ENCODE measurements at places on chromosomes 12 and 14.

DNA sequence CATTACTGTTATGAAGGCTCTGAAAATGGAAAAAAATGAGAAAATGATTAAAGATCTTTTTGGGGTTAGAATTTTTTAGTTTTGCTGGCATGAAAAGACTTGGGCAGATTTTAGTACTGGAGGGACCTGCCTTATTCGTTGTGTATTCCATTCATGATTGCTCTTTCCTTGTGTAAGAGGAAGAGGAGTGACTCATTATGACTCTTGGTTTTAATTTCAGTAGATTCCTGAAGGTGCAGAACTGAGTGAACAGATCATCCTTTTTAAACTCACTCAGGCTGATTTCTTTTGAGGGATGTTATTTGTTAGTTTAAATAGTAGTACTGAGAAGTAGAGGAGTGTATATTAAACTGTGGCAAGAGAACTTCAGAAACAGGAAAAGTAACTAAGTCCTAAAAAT, 41.6 kb downstream of the AKAP6 start:
- no peaks in the 10 kb centered on the region for H3K36me3 ChIP-seq
- no peak overlapping the region for H3K4me3 ChIP-seq
- no peaks in the 10 kb centered on the region for H3K27me3 ChIP-seq
- no peak overlapping the region for H3K27ac ChIP-seq
- DNase-seq = no peak
- H3K4me1 ChIP-seq = no peaks in the 10 kb centered on the region

GRCh38 chr12:110744601-110745264, 2.0 kb upstream of the PPP1CC start:
- no peak for DNase-seq
- no peaks in the 10 kb centered on the region for H3K36me3 ChIP-seq
- H3K27me3 ChIP-seq = no peaks in the 10 kb centered on the region
- H3K4me3 ChIP-seq = no peak overlapping the region
- H3K27ac ChIP-seq = no peak overlapping the region
- peaks cover 42% of the 10 kb centered on the region for H3K4me1 ChIP-seq

- DNase-seq = no peak
- no peak overlapping the region for H3K27ac ChIP-seq
- no peaks in the 10 kb centered on the region for H3K27me3 ChIP-seq
- H3K36me3 ChIP-seq = no peaks in the 10 kb centered on the region
- no peak overlapping the region for H3K4me3 ChIP-seq
Observed at GRCh38 chr12:130246560-130246959, 84.3 kb downstream of the FZD10 start.

DNA sequence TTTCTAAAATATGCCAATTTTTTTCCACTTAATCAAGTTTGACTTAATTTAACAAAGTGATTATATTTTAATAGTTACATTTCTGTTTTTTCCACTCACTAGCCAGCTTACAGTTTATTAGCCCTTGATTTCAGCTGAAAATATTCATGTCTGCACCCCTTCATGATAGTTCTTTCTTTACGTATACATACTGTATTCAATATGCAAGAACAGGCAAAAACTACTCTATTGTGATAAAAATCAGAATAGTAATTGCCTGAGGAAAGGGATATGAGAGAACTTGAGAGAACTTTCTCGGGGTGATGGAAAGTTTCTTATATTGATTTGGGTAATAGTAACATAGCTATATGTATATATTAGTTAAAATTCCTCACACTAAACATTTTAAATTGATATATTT, 17.4 kb upstream of the PSMA6 start:
- no peak overlapping the region for H3K27ac ChIP-seq
- H3K27me3 ChIP-seq = no peaks in the 10 kb centered on the region
- H3K36me3 ChIP-seq = peaks cover 16% of the 10 kb centered on the region
- no peaks in the 10 kb centered on the region for H3K4me1 ChIP-seq
- no peak overlapping the region for H3K4me3 ChIP-seq

DNA sequence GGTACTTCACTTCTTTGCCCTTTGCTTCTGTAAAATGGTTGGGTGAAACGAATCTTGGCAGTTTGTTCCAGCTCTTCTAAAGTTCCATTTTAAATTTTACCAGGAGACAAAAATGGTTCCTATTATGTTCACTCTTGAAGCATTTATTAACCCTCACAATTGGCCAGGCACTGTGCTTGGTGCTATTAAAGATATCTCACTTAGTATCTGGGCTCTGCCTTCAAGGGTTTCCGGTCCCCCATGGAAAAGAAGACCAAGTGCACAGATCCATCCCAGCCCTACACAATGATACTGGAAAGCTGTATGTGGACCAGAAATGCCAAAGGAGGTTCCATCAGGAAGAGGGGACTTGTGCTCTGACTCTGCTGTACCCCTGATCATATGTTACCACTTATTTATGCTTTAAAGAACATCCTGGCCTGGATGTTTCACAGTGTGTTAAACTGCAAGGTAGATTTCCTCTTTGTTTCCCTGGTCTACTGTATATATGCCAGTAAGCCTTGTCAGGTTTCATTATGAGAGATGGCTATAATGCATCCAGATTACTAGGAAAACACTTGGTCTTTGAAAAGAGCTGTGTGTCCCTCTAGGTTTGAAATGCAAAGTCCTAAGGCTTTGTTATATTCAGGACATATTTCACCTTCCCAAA, 154.8 kb downstream of the PRKCH start:
- H3K27me3 ChIP-seq = no peaks in the 10 kb centered on the region
- H3K4me1 ChIP-seq = peaks cover 4% of the 10 kb centered on the region
- no peaks in the 10 kb centered on the region for H3K36me3 ChIP-seq
- peak overlapping the region; percentile 82 for H3K27ac ChIP-seq

DNA sequence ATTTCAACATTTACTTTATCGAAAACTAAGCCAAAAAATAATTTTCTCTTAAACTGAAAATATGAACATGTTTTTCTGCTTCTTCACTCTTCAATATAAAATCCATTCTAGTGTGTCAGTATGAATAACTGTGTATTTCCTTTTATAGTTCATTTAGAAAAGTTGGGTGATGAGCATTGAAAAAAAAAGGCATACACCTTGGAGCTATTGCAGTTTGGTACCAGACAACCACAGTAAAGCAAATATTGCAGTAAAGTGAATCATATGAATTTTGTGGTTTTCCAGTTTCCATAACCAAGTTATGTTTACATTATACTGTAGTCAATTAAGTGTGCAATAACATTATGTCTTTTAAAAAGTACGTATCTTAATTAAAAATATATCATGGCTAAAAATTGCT, 195.0 kb upstream of the FOXG1 start:
- no peak overlapping the region for H3K27ac ChIP-seq
- no peaks in the 10 kb centered on the region for H3K36me3 ChIP-seq
- H3K4me1 ChIP-seq = no peaks in the 10 kb centered on the region
- no peak for DNase-seq
- no peak overlapping the region for H3K4me3 ChIP-seq
- no peaks in the 10 kb centered on the region for H3K27me3 ChIP-seq

DNA sequence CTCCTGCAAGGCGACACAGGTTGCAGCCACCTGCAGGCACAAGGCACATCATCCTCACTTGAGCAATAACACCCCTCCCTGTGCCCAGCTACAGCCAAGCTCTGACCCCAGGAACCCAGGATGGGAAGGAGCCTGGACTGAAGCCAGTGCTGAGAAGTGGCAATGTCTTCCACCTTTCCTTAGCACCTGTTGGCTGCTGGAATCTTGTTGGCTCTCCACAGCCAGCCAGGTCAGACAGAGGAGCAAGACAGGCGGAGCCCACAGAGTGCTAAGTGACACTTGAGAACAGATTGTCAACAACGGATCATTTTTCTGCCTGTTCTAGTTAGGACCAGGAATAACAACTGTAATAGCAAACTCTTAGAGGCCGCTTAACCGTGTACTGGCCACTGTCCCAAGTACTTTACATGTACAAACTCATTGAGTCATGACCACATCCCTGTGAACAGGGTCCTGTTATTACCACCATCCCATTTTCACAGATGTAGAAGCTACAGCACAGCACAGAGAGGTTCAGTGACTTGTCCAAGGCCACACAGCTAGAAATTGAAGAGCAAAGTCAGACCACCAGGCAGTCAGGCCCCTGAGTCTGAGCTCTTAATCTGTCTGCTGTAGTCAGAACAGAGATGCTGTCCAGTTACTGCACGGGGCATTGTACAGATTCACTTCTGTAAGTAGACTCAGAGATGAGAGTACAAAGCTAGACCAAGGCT, 45.6 kb downstream of the RNFT2 start:
- no peaks in the 10 kb centered on the region for H3K27me3 ChIP-seq
- H3K36me3 ChIP-seq = no peaks in the 10 kb centered on the region
- no peak overlapping the region for H3K27ac ChIP-seq
- no peaks in the 10 kb centered on the region for H3K4me1 ChIP-seq
- no peak for DNase-seq
- H3K4me3 ChIP-seq = no peak overlapping the region

DNA sequence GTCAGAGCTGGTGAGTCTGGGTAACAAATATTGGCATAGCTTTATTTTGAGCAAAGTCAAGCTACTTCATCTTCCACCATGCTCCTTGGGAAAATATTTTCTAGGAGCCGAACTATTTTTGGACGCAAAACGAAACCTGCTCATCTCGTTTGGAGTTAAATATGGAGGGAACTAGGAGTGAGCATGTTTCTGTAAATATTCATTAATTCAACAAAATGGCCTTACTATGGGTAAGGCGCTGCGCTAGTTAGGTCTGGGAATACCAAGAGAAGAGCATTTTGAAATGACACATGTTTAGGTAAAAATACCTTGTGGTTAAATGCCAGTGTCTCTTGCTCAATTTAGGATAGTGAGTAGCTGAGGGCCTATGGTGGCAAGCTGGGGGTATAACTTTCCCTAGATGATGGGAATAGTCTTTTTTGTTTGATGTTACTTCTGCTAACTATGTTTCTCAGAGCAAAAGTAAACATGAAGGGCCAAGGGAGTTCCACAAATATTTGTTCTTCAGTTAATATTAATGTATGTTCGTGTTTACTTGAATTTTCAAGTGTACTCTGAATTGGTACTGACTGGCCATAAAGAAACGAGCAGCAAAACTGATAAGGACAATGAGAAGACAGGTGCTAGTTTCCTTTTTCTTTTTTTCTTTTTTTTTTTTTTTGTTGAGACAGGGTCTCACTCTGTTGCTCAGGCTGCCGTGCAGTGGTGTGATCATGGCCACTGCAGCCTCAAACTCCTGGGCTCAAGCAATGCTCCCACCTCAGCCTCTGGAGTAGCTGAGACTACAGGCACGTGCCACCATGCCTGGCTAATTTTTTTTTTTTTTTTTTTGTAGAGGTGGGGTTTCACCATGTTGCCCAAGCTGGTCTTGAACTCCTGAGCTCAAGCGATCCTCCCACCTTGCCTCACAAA, 77.7 kb downstream of the MAP1LC3B2 start:
- H3K27ac ChIP-seq = peak overlapping the region; percentile 39
- H3K4me3 ChIP-seq = no peak overlapping the region

GRCh38 chr12:32997471-32997870, 100.9 kb upstream of the PKP2 start:
- H3K36me3 ChIP-seq = no peaks in the 10 kb centered on the region
- no peaks in the 10 kb centered on the region for H3K4me1 ChIP-seq
- H3K27me3 ChIP-seq = no peaks in the 10 kb centered on the region

DNA sequence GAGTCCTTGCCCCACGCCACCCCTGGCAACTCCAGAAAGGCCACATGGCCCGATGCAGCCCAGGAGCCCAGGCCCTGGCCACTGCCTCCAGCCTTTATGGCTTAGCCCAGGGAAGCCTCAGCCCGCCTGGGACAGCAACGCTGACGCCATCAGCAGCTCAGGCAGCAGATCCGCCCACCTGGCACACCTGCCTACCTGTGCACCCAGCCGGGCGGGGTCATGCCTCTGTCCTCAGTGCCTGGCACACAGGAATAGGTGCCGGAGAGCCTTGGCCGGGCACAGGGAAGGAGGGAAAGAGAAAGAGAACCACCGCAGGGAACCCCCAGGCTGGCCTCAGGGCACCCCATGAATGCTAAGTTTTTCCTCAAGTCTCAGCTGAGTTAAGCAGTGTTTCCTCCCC, 21.1 kb downstream of the BEGAIN start:
- H3K27ac ChIP-seq = no peak overlapping the region
- H3K4me3 ChIP-seq = no peak overlapping the region
- H3K36me3 ChIP-seq = no peaks in the 10 kb centered on the region
- no peak for DNase-seq
- H3K4me1 ChIP-seq = peaks cover 9% of the 10 kb centered on the region

DNA sequence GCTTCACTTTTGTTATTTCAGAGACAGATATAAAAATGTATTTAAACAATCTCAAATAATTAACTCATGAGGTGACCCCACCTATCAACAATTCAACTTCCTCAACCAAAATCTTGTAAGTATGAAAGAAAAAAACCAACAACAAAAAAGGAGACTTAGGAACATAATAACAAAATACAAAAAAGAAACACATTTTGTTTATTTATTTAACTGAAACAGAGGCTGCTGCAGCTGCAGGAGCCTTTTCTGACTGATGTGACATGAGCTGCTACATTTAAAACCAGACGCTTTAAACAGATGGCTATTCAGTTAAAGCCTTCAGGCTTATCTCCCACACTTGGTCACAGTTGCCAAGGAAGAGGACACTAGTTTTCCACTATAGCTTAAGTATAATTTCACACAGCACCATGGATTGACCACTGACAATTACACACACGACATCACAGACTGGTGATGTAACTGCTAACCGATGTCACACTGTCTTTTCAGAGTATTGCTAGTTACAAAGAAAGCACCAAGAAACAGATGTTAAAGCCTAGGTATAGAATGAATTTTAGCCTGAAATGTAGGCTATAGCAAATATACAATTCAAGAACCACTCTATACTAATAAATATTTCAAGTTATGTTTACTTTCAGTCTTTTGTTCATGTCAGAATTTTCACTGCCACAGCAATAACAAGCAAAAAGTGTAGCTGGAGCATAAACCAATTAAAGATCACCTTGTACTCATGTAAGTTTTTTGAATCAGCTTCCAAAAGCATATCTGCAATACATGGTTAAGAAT, 113.0 kb downstream of the MED13L start:
- no peaks in the 10 kb centered on the region for H3K36me3 ChIP-seq
- H3K4me3 ChIP-seq = no peak overlapping the region
- H3K27me3 ChIP-seq = no peaks in the 10 kb centered on the region
- peaks cover 25% of the 10 kb centered on the region for H3K4me1 ChIP-seq
- DNase-seq = no peak
- peak overlapping the region; percentile 10 for H3K27ac ChIP-seq
